Fibroblast of skin of abdomen (primary cell): ENCODE measurements at places on chromosomes 12 and 14.
A peak's percentile ranks its signal among the peaks of the same experiment; 100 is the strongest.

DNA sequence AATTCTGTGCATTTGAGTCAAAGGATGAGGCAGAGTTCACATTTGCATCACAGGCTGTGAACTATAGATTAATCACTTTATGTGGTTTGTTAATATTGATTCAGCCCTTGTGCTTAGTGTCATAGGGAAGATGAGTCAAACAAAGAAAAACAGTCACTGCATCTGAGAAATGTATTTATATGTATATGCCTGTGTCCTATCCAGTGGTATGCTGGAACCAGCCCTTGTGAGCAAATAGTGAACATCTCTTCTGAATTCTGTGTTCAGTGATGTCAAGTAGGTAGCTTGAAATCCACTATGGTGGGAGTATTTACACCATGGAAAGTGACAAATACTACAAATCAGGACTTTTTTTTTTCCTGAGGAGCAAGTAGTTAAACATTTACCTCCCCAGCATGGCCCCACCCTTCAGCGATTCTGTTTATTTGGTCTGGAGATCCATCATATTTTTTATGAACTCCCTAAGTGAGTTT lies 128.5 kb downstream of the HMGA2 start:
- DNase-seq, result peak; percentile 74

GRCh38 chr12:42129595-42130204 lies 15.0 kb downstream of the GXYLT1 start:
- peak; percentile 72 for DNase-seq

- peak; percentile 51 for DNase-seq
Measured at GRCh38 chr12:79549531-79550271, 141.1 kb downstream of the PAWR start.

DNA sequence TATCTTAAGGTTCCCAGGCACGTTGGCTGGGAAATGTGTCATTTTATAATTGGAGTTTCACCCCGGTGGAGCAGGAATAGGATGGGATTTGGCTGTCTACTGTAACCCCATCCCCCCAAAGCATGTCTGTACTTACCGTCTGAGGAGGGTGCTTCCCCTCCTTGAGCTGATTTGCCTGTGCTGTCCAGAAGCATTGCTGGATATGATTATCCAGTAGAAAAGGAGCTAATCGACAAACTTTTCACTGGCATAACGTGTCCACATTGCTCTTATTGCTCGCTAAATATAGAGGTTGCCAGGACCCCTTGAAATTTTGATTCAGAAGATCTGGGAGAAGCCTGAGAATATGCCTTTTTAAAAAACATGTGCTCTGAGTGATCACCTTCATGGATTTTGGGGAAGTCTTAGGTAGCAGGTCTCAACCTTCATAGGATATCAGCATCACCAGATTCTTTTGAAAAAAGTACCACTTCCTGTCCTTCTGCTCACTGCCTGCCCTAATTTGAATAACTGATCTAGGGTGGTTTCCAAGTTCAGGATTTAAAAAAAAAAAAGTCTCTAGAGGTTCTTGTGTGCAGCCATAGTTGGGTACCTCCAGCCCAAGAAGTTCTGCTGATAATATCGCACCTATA lies 80.4 kb upstream of the KCNA1 start:
- no peak for DNase-seq

DNA sequence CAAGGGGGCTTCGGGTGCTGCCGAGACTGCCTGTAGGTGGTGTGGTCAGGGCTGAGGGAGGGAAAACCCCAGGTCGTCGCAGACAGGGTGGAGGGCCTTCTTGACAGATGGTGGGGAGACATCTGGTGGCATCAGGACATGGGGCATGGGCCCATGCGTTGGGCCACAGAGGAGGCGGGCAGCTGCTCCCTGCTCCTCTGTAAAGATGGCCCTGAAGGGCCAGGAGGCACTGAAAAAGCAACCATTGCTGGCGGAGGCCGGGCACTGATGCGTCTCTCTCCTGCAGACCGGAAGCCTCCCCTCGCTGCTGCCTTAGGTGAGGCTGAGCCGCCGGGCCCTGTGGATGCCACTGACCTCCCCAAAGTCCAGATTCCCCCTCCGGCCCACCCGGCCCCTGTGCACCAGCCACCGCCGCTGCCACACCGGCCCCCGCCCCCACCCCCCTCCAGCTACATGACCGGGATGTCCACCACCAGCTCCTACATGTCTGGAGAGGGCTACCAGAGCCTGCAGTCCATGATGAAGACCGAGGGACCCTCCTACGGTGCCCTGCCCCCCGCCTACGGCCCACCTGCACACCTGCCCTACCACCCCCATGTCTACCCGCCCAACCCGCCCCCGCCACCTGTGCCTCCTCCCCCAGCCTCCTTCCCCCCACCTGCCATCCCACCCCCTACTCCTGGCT lies 28.8 kb downstream of the CCNK start:
- DNase-seq, result no peak

GRCh38 chr12:77406219-77406905 lies 341.0 kb upstream of the E2F7 start:
- peak; percentile 48 for DNase-seq

- DNase-seq, result no peak
Measured at GRCh38 chr12:106914796-106915634, 40.7 kb upstream of the TMEM263 start.

DNA sequence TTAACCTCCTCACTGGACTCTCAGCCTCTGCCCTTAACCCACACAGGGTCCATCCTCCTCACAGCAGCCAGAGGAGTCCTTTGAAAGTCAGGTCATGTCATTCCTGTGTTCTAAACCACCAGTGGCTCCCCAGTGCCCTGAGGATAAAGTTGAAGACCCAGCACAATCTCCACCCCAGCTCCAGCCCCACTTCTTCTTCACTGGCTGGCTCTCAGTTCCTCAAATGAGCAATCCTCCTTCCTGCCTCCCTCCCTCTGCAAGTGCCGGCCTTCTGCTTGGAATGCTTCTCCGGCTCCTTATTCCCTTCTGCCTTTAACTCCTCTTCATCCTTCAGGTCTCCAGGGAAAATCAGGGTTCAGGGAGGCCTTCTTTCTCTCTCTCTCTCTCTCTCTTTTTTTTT lies 32.0 kb upstream of the SPPL3 start:
- no peak for DNase-seq

GRCh38 chr12:50123203-50123602 lies 11.2 kb downstream of the COX14 start:
- no peak for DNase-seq

DNA sequence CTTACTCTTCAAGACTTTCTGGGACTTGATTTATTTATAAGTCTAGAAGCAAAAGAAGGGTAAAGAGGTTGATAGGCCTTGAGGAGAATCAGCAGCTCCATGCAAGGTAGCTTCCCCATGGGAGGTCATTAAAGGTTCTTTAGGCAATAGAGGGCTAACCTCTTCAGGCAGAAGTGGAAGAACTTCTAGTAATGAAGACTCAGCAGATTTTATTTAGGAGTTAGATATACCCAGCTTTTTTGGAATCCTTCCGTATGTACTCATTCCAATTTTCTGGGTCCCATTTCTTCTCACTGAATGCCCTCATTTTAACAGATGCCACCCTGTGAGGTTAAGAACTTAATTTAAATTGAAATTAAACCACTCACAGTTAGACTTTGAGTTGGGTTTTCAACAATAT lies 565.6 kb downstream of the LRFN5 start:
- no peak for DNase-seq

DNA sequence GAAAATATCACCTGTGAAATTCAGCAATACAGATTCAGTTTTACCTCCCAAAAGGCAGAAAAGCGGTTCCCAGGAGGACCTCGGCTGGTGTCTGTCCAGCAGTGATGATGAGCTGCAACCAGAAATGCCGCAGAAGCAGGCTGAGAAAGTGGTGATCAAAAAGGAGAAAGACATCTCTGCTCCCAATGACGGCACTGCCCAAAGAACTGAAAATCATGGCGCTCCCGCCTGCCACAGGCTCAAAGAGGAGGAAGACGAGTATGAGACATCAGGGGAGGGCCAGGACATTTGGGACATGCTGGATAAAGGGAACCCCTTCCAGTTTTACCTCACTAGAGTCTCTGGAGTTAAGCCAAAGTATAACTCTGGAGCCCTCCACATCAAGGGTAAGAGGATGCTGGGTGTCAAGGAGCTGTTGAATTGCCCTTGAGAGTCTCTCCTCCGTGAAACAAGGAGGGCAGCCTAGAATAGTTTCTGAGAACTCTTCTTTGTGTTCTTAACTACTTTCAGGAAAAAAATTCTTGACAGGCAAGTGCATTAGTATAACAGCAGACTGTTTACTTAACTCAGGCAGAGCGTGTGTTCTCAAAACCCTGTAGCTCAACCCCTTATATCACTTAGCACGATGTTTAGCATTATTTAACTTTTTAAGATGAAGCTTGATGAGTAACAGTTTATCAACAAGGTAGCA lies 7.7 kb downstream of the TDP1 start:
- DNase-seq, result no peak

GRCh38 chr14:77098529-77099353 lies 683 bp downstream of the CIPC start:
- no peak for DNase-seq

DNA sequence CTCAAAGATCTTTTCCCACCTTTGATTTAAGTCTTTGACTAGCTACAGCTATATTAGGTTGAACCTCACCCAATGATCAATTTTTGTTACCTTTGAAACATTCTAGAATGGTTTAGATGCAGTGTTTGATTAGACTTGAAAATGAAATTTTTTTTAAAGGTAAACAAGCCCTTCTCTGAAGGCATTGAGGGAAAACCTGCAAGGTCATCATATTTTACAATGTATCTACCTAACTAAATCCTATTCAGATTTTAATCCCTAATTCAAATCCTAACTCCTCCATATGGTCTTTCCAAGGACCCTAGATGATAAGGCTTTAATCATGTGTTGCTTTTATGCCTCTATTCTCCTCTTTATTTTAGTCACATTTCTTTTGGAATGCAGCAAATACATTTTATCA lies 95.4 kb downstream of the ALG10B start:
- no peak for DNase-seq

DNA sequence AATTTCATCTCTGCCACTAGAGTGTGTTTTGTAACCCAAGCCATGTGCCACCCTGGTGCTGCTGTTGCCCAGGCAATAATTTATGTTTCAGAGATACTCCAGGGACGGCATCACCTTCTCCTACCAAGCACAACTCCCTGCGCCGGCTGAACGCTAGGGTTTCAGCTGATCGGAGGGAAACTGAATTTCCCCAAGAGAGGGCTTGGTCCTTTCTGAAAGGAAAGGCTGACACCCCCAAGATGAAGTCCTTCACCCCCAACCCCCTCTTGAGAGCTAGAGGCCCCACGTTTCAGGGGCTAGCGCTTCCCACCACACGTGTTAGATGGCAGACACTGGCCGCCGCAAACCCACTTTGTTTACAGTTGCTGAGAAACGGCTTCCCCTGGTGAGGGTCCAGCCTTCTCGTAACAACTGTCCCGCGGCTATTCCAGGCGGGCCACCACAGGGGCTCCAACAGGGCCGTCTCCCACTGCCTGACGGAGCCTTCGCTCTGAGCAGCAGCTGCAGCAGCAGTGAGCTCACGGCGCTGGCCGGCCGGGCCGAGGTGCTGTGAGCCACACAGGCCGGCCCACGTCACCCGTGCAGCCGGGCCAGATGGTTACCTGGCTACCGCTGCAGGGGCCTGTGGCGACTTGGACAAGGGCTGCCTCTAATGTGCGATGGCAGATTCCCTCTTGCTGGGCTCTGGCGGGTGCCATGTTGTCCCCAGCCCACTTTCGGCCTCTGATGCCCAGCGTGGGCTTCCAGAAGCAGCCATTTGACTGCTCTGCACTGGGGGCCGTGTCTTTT lies 66.4 kb downstream of the TESC start:
- no peak for DNase-seq

GRCh38 chr14:60195179-60195810 lies 30.1 kb upstream of the DHRS7 start:
- no peak for DNase-seq

DNA sequence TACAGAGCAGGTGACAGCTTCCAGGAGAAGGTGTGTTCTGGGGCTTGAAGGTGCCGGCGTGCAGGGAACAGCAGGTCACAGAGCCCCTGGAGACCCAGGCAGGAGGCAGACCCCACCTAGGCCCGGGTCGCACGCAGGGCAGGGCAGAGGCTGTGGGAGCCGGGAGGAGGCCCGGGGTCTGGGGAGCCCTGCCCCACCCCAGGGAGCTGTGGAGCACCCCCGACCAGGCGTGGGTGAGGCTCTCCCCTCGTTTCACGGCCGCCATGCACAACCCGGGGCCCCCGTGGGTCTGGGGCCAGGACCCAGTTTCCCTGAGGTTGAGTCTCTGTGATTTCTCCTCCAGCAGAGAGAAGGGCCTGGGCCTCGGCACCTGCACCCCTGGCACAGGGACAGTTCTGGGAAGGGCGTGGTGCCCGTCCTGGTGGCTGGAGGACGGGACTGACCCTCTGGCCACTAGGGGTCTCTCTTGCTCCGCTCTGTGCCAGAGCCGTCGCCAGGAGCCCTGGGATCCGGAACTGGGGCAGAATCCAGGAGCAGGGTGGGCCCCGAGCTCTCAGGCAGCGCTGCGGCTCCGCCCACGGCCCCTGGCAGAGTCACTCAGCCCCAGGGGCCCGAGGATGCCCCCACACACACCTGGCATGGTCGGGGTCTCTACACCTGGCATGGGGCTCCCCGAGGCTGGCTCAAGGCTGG lies 75.2 kb upstream of the FBRSL1 start:
- DNase-seq, result peak; percentile 70

GRCh38 chr12:15987696-15988095 lies 76.6 kb downstream of the DERA start:
- no peak for DNase-seq

- no peak for DNase-seq
Measured at GRCh38 chr12:482061-482460, 22.3 kb downstream of the B4GALNT3 start.

DNA sequence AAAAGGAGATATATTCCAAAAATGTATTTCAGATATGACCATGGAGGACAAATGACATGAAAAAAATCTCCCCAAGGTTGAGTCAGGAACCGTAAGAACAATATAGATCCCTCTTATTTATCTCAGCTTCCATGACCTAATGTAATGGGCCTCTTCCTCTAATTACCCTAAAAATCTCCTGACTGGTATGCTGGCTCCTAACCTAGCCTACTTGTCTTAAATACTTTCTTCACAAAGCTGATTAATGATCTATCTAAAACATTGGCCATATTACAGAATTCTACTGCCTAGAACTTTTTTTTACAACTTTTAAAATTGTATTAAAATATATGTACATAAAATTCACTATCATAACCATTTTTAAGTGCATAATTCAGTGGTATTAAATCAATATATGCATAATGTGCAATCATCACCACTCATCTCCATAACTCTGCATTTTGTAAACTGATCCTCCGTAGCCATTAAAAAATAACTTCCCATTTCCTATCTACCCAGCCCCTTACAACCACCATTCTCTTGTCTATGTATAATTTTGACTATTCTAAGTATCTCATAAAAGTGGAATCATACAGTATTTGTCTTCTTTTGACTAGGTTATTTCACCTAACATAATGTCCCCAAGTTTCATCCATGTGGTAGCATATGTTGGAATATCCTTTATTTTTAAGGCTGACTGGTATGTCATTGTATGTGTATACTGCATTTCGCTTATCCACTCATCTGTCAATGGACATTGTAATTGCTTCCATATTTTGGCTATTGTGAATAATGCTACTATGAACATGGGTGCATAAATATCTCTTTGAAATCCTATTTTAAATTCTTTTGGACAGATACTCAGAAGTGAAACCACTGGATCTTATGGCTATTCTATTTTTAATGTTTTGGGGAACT lies 464.6 kb downstream of the ADAMTS20 start:
- no peak for DNase-seq

GRCh38 chr14:40058901-40059897 lies 627.0 kb upstream of the FBXO33 start:
- no peak for DNase-seq
